Ureter (tissue), 1 donor: ENCODE measurements at places on chromosomes 1 and 21. TPM values are rescaled to one million over a fixed set of nuclear protein-coding genes. Genes with fewer than 3 reads are reported as not detected.

- DNase-seq = no peak
Measured at GRCh38 chr1:180536821-180537372, 21.9 kb upstream of the OVAAL start.

GRCh38 chr1:174153085-174153824, 6.1 kb upstream of the RABGAP1L start:
- no peak for DNase-seq

GJA4 gene
- total RNA-seq = 8.9 TPM

DNA sequence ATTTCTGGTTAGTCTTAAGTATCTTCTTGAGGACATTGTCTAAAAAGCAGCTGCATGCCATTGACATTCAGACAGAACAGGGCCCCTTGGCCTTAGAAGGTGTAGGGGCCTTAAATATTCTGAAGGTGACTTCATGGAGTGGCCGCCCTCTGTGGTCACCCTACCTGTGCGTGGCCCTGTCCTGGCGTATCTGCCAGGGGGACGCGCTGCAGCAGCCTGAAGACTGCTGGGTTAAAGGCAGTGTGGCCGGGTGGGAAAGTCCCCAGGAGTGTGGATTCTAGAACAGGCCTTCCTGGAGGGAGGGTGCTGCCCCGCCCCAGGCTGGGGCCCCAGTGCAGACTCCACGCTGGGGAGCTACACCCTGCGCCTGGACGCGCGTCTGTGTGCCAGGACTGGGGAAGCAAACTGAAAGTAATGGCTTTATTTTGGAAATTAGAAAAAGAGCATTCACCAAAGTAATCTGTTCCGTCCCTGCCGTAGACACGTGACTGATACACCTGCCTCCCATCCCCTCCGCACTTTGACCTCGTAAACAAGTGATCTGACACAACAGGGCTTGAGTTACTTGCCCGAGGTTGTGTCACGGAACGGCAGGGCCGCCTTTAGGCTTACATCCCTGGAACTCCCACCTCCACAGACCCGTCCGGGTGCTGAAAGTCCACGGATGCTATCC, 1.8 kb downstream of the AGPAT3 start:
- no peak for DNase-seq

GRCh38 chr1:10644307-10645128, 151.9 kb downstream of the CASZ1 start:
- DNase-seq = no peak

CLEC20A gene
- not detected for total RNA-seq

FCRL4 gene
- total RNA-seq = not detected

DNA sequence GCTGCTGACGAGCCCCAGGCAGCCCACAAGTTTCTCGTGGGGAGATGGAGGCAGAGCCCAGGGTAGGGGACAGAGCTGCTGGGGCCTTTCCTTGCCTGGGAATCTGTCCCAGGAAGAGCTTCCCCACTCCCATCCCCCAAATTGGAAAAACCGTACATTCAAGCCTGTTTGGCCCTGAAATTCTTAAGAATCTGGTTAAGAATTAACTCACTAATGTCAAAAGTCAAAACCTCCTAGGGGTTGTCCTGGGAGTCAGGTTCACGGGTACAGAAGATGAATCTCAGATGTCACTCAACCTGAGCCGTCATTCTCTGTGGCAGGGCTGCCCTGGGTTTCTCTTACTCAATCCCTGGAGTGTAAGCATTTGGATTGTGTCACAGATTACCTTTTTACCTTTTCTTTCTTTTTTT, 8.4 kb downstream of the C1orf115 start:
- no peak for DNase-seq

- DNase-seq = no peak
Measured at GRCh38 chr21:34166468-34166867, 93.1 kb downstream of the MRPS6 start.

DNA sequence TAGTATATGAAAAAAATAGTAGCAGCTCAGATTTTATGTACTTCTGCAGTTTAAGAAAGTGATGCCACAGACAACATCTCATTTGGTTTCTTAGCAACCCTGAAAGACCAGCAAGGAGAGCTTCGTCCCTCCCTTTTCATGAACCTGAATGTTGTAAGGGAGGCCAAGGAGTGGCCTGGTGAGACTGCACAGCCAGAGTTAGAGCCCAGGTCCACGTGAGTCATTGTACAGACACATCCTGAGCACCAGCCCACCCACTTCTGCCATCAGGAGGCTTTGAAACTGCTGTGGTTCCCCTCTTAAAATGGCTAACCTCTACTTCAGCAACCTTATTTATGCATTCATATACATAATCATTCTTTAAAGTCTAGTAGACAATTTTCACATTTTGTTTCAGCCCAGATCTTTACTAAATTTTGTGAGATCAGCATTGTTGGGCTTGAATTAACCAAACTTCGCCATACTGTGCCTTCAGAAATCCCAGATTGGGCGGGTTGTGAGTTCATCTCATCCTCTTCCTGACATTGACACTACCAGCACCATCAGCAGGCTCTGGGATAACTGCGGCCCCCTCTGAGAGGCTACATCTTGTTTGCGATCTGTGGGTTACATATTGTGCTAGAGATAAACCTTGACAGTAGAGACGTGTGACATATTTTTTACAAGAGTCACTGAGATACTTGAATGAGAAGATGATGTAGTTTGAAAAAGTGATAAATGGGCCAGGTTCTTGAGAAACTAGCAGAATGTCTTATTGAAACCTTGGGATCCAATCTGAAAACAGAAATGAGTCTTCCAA, 106.7 kb downstream of the CAMTA1 start:
- no peak for DNase-seq

GRCh38 chr21:31607791-31608190, 51.7 kb upstream of the SOD1 start:
- DNase-seq = no peak
